A549 treated with ZK216348 at 1 μM for 4 hours (cell line): ENCODE measurements at places on chromosomes 1 and 21. TPM values are rescaled to one million over a fixed set of nuclear protein-coding genes. Genes with fewer than 3 reads are reported as not detected.

Gene ADGRB2
- 3.6 to 7.5 TPM (median 6.1 TPM) in 5 replicates for total RNA-seq

Gene SWT1
- 0.66 to 1.3 TPM (median 1.2 TPM) in 5 replicates for total RNA-seq

Gene CPT2
- 8.1 to 9.6 TPM (median 9.0 TPM) in 5 replicates for total RNA-seq

Gene FAM72A
- total RNA-seq, result 8.9 to 12.0 TPM (median 10.7 TPM) in 5 replicates

Gene C1orf185
- not detected in 5 replicates for total RNA-seq

Gene MIXL1
- 0.13 TPM in 1 of 5 replicates, not detected in the others for total RNA-seq

Gene S100A7A
- total RNA-seq, result not detected in 5 replicates

Gene DCST2
- total RNA-seq, result 0.47 to 0.72 TPM (median 0.64 TPM) in 4 of 5 replicates, not detected in the other

Gene SPRR2B
- total RNA-seq, result not detected in 5 replicates

Gene PLA2G2C
- not detected in 5 replicates for total RNA-seq

Gene TEDDM1
- not detected in 5 replicates for total RNA-seq

Gene ZYG11A
- 2.2 to 2.9 TPM (median 2.4 TPM) in 5 replicates for total RNA-seq

Gene SFPQ
- 188 to 375 TPM (median 230 TPM) in 5 replicates for total RNA-seq

Gene LINGO4
- total RNA-seq, result not detected in 5 replicates

Gene KRTAP7-1
- not detected in 5 replicates for total RNA-seq

Gene CLDN17
- total RNA-seq, result not detected in 5 replicates

Gene CLCA4
- not detected in 5 replicates for total RNA-seq

Gene SLC16A1
- 34.6 to 51.4 TPM (median 46.0 TPM) in 5 replicates for total RNA-seq

Gene GSTM1
- 0.35 TPM in 1 of 5 replicates, not detected in the others for total RNA-seq

Gene CA6
- not detected in 5 replicates for total RNA-seq

Gene CA14
- total RNA-seq, result not detected in 5 replicates
